ENCODE measurements at places on chromosomes 1 and 21. TPM values are rescaled to one million over a fixed set of nuclear protein-coding genes. Genes with fewer than 3 reads are reported as not detected.
A peak's percentile ranks its signal among the peaks of the same experiment; 100 is the strongest.

CD244 gene
- polyA plus RNA-seq = 0.23 TPM

RNF11 gene
- polyA plus RNA-seq = 165 TPM

CLCA4 gene
- not detected for polyA plus RNA-seq

UROD gene
- polyA plus RNA-seq = 117 TPM

UTP11 gene
- polyA plus RNA-seq = 52.3 TPM

DNA sequence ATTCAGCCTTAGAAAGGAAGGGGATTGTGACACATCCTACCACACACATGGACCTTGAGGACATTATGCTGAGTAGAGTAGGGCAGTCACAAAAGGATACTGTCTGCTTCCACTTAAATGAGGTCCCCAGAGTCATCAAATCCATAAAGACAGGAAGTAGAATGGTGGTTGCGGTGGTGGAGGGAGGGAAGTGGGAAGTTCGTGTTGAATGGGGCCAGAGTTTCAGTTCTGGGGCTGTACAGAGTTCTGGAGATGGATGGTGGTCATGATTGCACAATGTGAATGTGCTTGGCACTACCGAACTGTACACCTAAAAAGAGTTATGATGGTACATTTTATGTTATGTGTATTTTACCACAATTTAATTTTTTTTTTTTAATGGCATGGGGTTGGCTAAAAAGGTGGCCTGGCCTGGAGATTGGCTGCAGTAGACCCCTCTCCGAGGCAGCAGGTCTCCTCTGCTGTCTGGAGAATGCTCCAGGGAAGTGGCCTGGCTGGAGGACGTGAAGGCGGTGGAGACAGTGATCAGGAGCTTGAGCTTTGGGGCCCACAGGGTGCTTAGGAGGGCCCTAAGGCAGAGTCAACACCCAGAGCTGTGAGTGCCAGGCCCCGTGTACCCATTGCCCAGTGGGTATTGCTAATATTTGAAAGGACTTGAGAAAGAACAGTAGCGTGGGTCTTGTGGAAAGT, 30.4 kb downstream of the IFNGR2 start:
- no peak for DNase-seq

DNA sequence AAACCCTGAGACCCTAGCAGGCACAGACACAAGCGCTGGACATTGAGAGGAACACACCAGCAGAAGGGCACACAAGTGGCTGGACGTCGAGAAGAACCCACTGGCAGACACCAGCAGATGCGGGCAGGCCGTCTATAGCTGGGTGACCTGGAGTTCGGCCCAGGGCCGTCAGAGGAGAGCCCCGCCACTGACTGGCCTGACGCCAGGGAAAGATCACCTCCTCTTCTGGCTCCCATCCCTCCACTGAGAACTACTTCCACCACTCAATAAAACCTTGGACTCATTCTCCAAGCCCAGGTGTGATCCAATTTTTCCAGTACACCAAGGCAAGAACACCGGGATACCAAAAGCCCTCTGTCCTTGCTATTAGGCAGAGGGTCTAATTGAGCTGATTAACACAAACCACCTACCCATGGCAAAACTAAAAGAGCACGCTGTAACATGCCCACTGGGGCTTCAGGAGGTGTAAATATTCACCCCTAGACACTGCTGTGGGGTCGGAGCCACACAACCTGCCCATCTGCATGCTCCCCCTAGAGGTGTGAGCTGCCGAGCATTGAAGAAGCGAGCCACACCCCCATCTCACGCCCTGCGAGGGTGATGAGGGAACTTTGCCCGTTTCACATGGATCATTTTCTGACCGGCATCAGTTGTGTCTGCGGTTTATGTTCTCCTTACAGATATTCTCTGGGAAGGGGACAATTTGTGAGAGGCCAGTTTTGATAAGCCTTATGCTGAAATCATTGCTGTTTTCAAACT, 104.8 kb downstream of the HLX start:
- DNase-seq = no peak

- no peak for DNase-seq
Observed at GRCh38 chr1:91948097-91948496, 1.1 kb upstream of the BRDT start.

SLC44A5 gene
- polyA plus RNA-seq = 14.0 TPM

- no peak for DNase-seq
Observed at GRCh38 chr21:33975548-33976081, 60.0 kb upstream of the ATP5PO start.

GRCh38 chr21:17611414-17612022, 1.2 kb downstream of the BTG3 start:
- DNase-seq = peak; percentile 70

GRCh38 chr1:25430967-25431881, 527 bp downstream of the MACO1 start:
- peak; percentile 10 for DNase-seq

GRCh38 chr1:54546651-54547401, 1.2 kb upstream of the ACOT11 start:
- DNase-seq = no peak

DNA sequence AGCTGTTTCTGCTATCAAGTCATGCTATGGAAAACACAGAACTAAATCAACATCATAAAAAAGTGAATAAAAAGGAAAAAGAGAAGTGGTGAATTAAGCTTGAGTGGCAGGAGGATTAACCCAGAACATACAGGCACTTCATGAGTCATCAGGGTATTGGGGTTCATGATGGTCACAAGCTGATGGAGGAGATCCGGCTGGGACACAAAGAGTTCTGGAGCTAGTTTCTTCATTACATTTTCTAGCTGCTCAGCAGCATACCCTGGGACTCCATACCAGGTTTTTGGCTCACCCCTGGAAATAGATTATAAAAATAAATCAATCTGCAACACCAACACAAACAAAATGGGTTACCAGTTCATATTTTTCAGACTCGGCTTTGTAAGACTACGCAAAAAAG, 42.5 kb upstream of the SYT2 start:
- peak; percentile 65 for DNase-seq

GRCh38 chr1:173433751-173434326, 43.3 kb upstream of the PRDX6 start:
- no peak for DNase-seq

NOC2L gene
- polyA plus RNA-seq = 53.5 TPM

DNA sequence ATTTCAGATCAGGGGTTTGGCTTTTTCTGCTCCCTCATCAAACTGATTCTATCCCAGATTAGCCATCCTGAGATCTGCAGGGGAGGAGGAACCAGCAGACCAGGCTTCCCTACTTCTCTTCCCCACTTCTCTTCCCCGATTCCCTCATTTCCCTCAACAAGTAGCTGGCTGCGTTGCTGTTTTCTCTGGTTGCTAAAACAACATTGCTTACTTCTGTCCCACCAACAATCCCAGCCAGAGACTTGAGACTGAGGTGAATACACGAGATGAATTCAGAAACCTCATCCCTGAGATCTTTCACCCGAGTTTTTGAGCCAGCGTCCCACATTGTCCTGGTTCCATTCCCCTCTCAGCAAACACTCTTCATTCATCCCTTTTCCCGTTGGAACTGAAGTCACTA, 22.4 kb downstream of the DYRK3 start:
- no peak for DNase-seq

DNA sequence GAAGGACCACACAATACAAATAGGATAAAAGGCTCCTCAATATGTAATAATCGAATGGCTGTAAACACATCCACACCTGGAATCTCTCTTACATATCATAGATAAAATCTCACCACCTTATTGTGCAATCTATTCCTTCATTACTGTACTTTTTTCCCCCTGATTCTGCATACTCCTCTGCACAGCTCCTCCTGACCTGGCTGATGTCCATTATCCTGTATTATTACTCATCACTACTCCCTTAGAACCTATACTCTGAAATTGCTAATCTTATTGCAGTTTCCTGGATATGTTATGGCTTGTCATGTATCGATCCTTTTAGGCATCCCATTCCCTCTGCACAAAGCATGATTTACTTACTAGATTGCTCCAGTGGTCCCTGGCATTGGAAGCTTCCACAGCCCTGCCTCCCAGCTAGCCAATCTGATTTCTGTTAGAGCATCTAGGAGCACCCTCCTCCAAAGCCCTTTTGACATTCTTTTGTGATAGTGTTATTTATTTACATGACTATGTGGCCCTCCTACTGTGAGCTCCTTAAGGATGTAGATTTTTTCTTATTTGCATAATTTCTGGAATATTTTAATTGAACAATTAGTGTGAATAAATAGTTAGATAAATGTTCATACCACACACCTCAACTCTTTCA, 24.2 kb upstream of the PHGDH start:
- DNase-seq = no peak

DNA sequence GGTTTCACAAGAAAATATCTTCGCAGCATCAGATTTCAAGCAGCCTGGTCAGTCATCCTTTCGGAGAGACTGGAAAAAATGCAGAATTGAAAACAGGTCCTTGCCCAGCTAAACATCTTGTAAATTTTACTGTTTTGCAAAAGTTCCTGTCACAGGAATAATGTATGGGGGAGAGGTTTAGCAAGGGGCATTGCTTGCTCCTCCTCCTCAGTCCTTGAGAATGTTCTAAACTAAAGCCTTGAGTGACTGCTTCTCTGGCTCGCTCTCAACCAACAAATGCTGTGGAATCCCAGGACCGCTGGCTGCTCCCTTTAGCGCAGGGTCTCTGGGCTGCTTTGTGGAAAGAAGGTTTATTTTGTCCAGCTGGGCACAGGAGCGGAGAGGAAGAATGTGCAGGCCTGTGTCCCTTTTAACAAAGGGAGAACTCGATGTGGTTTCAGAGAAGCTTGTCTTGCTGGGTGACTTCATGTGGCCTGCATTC, 33.6 kb upstream of the FHAD1 start:
- DNase-seq = no peak

CFHR3 gene
- polyA plus RNA-seq = 0.26 TPM

H6PD gene
- polyA plus RNA-seq = 35.6 TPM

- DNase-seq = no peak
Observed at GRCh38 chr1:26557008-26557407, 27.4 kb downstream of the RPS6KA1 start.

DNA sequence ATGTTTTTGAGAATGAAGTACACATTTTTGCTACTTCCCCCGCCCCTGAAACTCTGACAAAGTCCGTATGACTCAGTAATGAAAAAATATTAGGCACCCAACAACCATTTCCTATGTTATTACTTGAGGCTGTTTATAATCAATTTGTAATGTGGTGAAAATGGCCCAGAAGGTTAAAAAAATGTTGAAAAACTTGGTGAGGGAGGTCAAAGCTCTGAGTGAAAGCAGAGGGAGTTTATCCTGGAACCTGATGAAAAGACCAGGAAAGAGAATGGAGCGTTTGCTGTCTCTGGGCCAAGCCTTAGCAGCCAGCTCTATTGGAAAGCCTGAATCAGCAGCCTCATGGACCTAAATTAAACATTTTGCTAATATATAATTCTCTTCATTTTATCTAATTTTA, 367.7 kb upstream of the NEGR1 start:
- DNase-seq = no peak

DNA sequence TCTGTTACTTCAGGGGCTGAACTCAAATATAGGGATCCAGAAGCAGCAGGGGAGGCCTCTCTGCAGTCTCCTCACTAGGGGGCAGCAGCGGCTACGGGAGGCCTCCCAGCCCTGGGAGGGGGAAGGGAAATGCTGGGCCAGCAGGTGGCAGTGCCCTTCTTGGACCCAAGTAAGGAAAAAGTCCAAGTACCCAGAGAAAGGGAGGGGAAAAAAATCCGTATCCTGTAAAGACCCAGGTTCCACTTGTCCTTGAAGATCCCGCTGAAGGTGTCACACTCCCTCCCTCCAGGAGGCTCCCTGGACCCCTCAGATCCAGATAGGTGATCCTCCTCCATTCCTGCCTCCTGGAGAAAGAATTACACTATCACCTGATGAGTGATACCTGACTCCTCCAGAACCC, 14.1 kb upstream of the NUAK2 start:
- no peak for DNase-seq

CRNN gene
- polyA plus RNA-seq = not detected

- no peak for DNase-seq
Observed at GRCh38 chr1:165695031-165695430, 3.3 kb downstream of the ALDH9A1 start.

- no peak for DNase-seq
Observed at GRCh38 chr1:87174724-87175245, 153.9 kb upstream of the LMO4 start.

TRIM63 gene
- polyA plus RNA-seq = 0.83 TPM

DNA sequence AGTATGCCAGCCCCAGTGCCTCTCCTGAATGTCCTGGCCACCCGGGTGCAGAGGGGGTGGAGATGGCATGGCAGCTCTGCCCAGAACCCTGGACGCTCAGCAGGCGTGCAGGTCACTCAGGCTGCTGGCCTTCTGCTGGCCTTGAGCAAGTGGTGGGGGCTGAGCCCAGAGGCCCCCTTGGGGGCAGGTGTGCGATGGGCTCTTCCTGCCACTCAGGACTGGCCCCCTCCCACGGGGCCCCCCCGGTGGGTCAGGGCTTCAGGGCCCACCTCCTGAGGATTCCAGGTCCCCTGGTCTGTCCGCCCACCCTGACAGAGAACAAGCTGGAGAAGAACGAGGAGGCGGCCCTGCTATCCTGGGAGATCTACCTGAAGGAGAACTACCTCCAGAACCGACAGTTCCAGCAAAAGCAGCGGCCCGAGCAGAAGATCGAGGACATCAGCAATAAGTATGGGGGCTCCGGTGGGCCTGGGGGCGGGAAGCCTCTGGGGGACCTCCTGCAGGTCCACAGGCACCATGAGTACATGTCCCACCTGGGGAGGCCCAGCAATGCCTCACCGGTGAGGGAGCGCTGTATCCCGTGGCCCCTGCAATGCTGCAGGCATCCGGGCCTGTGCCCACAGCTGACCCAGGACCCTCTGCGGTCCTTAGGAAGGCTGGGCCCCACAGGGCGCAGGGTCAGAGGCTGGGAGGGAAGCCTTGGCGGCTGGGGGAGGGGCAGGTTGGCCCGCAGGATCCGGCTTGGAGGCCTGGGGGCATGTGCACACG, 37.0 kb upstream of the LRRC3 start:
- DNase-seq = no peak

RNF186 gene
- polyA plus RNA-seq = not detected

GRCh38 chr1:201475915-201476669, 7.1 kb upstream of the PHLDA3 start:
- DNase-seq = no peak

DNA sequence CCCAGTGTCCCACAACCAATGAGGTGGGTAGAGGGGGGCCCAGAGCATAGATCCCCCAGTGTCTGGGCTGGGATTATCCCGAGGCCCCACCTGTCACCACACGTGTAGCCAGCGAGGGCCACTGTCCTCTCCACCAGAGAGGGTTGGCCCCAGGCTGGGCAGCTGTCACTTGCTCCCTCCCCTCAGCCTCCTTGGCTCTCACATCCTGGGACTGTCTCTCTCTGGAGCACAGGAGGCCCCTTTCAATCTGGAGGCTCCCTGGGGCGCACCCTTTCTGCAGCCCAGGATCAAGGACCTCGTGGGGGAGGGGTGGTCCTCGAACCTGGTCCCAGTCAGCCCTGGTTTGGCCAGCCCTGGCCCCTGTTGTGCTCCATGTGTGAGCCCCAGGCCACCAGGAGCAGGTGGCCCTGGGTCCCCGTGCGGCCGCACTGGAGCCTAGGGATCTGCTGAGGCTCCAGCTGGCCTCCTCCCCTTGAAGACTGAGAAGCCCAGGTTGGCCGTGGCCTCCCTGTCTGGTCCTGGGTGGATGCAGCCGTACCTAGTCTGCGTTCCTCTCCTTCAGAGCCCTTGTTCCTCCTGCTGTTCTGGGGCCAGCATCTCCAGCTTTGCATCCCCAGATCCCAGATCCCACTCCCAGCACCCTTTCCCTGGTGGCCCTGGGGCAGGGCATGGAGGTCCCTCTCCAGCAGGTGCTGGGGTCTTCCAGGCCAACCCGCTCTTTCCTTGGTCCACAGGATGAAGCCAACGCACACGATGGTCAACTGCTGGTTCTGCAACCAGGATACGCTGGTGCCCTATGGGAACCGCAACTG, 6.7 kb downstream of the TMEM201 start:
- no peak for DNase-seq

- DNase-seq = no peak
Observed at GRCh38 chr1:113930499-113931161, 1.5 kb downstream of the HIPK1 start.
